ENCODE measurements at places on chromosomes 5 and 9. TPM values are rescaled to one million over a fixed set of nuclear protein-coding genes. Genes with fewer than 3 reads are reported as not detected.

The CNTLN gene
- 18.2 TPM for total RNA-seq

The TXNDC8 gene
- total RNA-seq = not detected

The EIF4E1B gene
- total RNA-seq = not detected

The CCIN gene
- 2.5 TPM for total RNA-seq

DNA sequence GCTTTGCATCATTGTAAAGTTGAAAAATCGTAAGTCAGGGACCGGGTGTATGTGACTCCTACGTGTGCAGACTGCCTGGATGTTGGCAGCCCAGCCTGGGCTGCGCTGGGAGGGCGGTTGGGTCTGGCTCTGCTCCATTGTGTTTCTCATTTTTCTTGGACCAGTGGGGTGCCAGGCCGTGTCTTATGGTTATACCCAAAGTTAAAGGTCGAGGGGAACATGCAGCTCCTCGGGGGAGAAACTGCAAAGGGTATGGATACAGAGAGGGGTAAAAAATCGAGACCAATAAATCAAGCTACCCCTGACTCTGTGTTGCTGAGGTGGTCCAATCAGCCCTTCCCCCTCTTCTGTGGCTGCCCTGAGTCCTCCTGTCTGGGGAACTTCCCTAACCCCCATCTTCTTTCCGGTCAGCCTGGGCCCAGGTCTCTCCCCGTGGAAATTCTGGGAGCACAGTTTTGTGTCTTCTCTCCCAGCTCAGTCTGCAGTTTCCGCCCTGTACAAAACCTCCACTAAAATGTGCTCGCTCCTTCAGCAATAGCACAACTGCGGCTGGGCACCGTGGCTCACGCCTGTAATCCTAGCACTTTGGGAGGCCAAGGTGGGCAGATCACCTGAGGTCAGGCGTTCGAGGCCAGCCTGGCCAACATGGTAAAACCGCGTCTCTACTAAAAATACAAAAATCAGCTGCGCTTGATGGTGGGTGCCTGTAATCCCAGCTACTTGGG, 34.1 kb upstream of the UNC5A start:
- DNase-seq = peak; percentile 35

DNA sequence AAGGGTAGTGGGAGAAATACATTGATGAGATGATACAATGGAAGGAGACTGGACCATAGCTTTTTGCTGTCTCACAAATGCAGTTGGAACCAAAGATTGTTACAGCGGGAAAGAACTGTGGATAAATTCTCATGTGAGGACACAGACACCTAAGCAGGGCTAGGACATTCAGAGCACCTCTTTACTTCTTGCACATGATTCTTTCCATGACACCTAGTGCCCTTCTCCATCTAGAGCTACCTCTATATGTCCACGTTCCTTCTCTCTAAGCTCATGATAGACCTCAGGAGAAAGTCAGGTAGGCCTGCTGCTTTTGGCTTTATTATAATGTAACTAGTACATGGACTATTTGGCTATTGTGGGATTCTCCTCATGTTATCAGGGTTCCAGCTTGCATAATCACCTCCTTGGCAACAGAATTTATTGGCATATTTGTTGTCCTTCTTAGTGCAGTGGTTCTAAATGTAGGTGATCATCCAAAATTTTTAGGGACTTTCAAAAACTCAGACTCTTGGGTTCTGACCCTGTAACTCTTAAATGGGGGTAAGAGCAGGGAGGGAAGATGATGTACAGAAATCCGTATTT, 27.2 kb downstream of the NR3C1 start:
- no peak for DNase-seq

- DNase-seq = no peak
Observed at GRCh38 chr5:147880487-147880886, 2.0 kb downstream of the SCGB3A2 start.

All from sigmoid colon (tissue), 7 donors.